ENCODE measurements at places on chromosomes 1 and 21.

GRCh38 chr1:200381256-200381984 is 28.4 kb downstream of the ZNF281 start:
- DNase-seq = no peak

DNA sequence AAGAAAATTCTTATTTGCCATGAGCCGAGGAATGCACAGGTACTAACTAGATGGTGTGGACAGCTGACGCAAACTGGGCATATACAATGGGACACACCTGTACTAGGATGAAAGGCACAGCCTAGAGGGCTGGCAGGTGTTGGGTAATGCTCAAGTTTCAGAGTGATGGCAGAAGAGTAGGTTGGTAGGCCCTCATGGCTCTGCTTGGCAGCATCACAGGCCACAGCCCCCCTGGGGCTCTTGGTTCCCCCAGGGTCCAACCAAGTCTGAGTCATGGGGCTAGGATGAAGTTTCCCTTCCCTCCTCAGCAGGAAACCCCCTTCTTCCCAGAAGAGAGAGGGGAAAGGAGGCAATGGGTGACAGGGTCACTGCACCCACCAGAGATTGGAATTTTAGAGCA is 35.2 kb downstream of the SPEN start:
- no peak for DNase-seq

GRCh38 chr1:82628887-82629286 is 828.2 kb downstream of the ADGRL2 start:
- DNase-seq = no peak

GRCh38 chr1:65309304-65310077 is at the start of gene DNAJC6:
Gene DNAJC6, plus strand, starts transcription at chr1:65309543. Its CDS starts 203 bp downstream, at chr1:65309746.
- no peak for DNase-seq
